Activated T-cell treated with anti-CD3 and anti-CD28 coated beads, Interleukin-2, amount 50 U/mL, for 24 hours (primary cell): ENCODE measurements at places on chromosomes 5 and 9.

GRCh38 chr5:123690821-123691220 is 178.8 kb downstream of the CSNK1G3 start:
- H3K4me3 ChIP-seq, result no peak overlapping the region
- H3K36me3 ChIP-seq, result no peaks in the 10 kb centered on the region
- no peaks in the 10 kb centered on the region for H3K4me1 ChIP-seq
- H3K27ac ChIP-seq, result no peak overlapping the region
- no peaks in the 10 kb centered on the region for H3K27me3 ChIP-seq

DNA sequence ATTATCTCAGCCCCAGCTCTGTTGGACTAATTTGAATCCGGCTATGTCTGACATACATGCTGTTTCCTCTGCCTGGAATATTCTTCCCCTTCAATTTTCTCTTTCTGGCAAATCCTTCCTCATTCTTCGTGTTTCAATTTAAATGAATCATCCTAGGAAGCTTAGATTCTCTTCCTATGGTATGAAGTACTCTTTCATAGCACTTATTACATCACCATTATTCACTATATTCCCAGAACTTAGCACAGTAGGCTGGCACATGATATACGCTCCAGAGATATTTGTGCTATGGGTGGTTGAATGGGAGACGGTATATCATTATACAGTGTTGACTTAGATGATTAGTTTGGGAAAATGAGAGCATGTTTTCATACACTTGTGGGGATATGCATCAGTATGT is 91.0 kb upstream of the JAK2 start:
- H3K36me3 ChIP-seq, result peaks cover 6% of the 10 kb centered on the region
- H3K27ac ChIP-seq, result no peak overlapping the region
- no peaks in the 10 kb centered on the region for H3K27me3 ChIP-seq
- H3K4me3 ChIP-seq, result no peak overlapping the region
- peaks cover 1% of the 10 kb centered on the region for H3K4me1 ChIP-seq

GRCh38 chr5:98825582-98826375 is 52.3 kb downstream of the RGMB start:
- no peaks in the 10 kb centered on the region for H3K27me3 ChIP-seq
- H3K27ac ChIP-seq, result no peak overlapping the region

- H3K4me1 ChIP-seq, result no peaks in the 10 kb centered on the region
- no peak overlapping the region for H3K4me3 ChIP-seq
- H3K36me3 ChIP-seq, result peaks cover 8% of the 10 kb centered on the region
- H3K27ac ChIP-seq, result no peak overlapping the region
- H3K27me3 ChIP-seq, result peaks cover 22% of the 10 kb centered on the region
These were observed 12.8 kb downstream of the CPLX2 start for GRCh38 chr5:175884214-175884613.

- H3K4me1 ChIP-seq, result peaks cover 26% of the 10 kb centered on the region
- peaks cover 64% of the 10 kb centered on the region for H3K27me3 ChIP-seq
- no peak overlapping the region for H3K27ac ChIP-seq
- H3K4me3 ChIP-seq, result no peak overlapping the region
- no peak for DNase-seq
- peaks cover 3% of the 10 kb centered on the region for H3K36me3 ChIP-seq
These were observed 7.5 kb downstream of the NR2F1 start for GRCh38 chr5:93590493-93590892.
